ENCODE measurements at places on chromosomes 3 and 15.

- DNase-seq = no peak
Observed at GRCh38 chr15:101053261-101053660, 134.1 kb downstream of the LRRK1 start.

DNA sequence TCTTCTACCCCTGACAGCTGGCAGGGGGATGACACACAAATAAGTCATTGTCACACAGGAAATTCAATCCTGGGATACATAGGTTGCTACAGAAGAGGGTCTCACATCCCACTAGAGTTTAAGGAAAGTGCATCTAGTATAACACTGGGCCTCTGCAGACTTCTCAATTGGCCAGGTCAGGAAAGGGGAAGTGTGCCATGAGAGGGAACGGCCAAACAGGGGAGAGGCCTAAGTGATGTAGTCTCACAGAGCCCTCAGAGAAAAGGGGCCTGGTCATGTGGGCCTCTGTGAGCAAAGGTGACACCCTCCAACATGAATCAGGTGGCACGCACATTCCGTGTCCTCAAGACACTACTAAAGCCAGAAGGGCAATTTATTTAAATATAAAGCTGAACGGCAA, 11.2 kb downstream of the ZXDC start:
- no peak for DNase-seq

DNA sequence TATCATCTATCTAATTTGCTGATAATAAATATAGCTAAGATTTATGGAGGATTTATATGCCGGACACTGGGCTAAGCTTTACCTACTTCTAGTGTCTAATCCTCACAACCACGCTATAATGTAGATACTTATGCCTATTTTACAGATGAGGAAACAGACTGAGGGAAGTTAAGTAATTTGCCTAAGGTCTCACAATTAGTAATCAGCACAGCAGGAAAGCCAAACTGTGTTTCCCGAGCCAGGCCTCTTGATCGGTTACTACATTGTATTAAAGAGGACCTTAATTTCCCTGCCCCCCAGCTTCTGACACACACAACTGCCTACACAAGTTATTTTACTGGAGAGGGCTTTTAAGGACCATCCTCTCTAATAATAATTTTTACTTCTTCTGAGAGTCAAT, 40.9 kb downstream of the ONECUT1 start:
- DNase-seq = no peak

DNA sequence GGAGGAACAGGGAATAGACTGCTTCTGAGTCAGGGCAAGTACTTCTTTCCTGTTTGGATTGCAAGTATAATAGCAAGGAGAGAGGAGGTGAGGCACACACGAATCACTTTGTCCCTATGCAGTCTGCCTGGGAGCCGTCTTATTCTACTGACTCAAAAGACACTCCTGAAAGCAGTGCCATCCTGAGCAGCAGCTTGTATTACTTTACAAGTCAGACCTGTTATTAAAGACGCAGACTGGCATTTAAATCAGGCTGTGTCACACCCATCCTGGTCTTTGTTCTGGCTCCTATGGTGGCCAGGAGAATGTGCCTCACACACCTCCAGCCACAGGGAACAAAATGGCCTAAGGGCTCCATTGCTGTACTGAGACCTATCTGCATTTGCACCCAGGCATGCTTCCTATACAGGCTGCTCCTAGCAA, 17.9 kb upstream of the SQOR start:
- DNase-seq = no peak

GRCh38 chr3:187852842-187853730, 107.8 kb upstream of the BCL6 start:
- no peak for DNase-seq

DNA sequence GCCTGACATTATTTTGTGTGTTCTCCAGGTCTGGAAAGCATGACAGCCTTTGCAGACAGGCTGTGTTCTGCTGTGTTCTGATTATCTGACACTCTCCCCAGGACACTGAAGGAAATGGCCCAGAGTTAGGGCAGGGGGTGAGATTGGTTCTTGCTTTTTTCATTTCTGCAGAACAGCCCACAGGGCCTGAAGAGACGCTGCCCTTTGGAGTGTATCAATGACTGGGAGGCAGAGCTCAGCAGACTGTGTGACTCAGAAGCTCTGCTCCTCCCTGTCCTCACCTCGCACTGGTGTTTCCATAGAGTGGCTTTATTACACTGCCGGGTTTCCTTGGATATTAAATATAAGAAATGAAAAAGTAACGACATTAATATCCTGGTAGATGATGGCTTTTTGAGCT, 523.6 kb downstream of the NTRK3 start:
- DNase-seq = no peak

GRCh38 chr3:46873521-46873920, 4.0 kb upstream of the PTH1R start:
- DNase-seq = no peak

DNA sequence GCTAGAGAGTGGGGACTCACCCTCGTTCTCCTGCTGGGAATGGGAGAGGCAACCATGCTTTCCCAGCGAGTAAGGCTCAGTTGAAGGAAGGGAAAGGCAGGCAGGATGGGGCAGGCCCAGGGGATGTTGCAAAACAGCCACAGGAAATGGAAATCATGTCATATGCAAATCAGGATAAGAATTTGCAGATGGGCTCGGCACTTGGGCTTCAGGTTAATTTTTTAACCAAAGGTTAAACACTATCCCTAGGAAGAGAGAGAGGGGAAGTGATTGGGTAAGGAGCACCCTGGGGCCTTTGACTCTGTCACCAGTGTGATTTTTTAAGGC, 14.6 kb upstream of the PLA2G4E start:
- no peak for DNase-seq

- DNase-seq = no peak
Observed at GRCh38 chr3:44048196-44048924, 193.3 kb upstream of the TOPAZ1 start.

DNA sequence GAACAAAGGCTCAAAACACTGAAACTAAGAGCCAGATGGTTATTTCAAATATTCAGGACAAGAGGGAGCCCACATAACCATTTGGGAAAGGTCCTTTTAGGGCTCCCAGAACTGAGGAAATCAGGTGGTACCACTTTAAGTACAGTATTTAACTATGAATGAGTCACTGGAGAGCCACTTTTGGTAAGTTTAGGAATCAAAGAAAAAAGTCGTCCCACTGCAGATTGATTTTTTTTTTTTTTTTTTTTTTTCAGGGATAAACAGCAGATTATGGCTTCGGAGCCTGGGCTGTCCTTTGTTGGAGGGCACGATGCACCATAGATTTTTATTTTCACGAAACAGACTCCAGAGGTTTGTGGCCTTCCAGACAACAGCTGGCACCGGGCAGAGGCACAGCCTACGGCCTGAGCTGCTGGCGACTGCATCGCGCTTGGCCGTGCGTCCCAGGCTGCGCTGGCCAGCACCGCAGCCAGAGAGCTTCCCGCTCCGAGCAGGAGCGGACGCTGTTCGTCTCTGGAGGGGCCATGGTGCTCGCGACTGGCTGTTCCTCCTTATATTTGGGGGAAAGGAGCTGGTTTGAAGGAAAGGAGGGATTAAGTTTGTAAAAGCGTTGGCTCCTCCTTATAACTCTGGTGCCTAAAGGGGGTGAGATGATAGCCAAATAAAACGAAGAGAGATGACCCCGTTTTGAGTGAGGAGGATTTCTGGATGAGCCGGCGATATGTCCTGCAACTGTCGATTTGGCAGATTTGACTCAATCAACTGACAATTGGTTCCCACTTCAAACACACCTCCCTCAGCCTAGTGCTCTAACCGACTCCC, 152.9 kb upstream of the GOLIM4 start:
- DNase-seq = no peak

DNA sequence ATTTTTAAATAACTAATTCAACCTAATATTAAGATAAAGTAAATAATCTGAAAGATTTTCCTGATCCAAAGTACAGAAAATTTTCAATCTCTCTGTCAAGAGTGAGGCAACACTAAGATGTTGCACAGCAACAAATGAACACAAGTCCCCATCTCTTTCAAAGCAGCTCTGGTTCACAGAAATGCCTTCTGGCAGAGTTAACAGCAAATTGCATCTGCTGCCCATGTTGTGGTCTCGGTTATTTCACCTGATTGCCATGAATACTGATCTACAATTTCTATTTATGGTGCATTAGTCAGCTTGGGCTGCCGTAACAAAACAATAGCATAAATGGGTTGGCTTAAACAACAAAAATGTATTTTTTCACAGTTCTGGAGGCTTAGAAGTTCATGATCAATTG, 167.3 kb downstream of the BCHE start:
- DNase-seq = no peak

DNA sequence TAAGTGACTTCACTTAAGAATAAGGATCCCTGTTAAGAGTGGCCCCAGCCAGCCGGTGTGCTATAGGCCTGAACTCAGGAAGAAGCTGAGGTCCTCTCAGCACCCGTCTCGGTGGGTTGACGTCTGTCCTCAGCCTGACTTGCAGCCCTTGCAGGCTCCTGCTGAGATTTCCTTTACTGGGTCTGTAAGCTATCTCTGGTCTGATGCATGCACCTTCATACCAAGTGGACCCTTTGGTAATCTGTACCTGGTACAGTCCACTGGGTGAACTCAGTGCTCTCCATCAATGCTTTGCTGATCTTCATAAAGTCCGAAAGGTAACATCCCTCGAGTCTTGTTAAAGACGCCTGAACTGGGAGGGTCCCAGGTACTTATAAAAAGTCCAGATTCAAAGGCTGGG, 212.0 kb upstream of the PPP2R3A start:
- no peak for DNase-seq

- DNase-seq = no peak
Observed at GRCh38 chr3:129005526-129006303, 4.6 kb downstream of the EFCC1 start.

- DNase-seq = no peak
Observed at GRCh38 chr3:13612829-13613228, 63.9 kb downstream of the FBLN2 start.

DNA sequence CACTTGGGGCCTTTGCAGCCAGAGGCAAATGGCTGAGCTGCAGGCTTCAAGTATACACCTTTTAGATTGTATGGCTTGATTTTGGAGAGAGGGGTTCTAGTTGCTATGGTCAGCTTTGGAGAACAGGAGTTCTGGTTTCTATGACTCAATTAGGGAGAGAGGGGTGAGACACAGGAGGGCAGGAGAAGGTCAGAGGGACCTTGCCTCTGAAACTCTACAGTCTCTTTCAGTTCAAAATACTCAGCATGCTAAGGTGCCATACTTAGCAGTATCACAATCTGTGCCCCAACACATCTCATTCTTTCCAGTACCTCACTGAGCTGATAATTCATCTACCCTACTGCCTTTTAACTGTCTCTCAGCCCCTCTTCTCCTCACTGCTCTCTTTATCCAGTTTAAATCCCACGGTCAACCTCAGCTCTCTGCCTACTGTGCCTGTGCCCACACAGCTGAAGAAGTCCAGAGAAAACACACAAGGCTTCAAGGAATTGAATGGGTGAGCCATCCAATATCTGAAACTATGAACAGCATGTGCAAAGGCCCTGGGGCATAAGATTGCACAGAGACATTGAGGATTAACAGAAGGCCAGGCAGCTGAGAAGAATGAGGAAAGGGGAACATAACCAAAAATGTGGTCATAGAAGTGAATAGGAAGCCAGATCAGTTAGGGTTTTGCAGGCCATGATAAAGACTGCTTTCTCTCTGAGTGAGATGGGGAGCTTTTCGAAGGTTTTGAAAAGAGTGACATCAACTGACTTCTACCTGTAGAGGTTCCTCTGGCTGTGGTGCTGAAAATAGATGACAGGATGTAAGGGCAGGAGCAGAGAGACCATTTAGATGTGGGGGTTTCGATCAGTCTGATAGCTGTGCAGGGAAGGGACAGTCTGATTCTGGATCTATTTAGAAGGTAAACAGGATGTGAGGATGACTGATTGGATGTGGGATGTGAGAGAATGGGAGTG, 54.5 kb upstream of the C3orf80 start:
- no peak for DNase-seq

- no peak for DNase-seq
Observed at GRCh38 chr3:40850861-40851260, 326.1 kb downstream of the ZNF621 start.

DNA sequence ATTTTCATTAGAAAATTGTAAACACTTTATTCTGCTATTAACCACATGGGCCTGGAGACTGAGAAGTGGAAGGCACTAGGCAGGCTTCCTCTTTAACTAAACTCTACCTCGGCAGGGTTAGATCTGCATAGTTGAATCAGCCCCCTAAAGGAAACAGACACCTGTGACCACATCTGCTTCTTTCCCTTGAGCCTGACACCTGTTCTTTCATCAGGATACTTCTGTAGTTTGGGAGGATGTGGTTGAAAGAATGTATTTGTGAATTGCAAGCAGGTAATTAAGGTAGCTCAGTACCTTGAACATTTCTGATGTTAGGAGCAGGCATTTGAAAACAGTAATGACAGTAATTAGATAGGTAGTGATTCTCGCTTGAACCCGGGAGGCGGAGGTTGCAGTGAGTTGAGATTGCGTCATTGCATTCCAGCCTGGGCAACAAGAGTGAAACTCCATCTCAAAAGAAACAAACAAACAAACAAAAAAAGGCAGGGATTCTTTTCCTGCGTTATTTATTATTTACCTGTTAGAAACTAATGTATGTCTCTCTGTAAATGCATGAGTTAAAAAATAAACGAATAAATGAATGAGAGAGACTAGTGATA, 468.5 kb downstream of the NLGN1 start:
- no peak for DNase-seq

DNA sequence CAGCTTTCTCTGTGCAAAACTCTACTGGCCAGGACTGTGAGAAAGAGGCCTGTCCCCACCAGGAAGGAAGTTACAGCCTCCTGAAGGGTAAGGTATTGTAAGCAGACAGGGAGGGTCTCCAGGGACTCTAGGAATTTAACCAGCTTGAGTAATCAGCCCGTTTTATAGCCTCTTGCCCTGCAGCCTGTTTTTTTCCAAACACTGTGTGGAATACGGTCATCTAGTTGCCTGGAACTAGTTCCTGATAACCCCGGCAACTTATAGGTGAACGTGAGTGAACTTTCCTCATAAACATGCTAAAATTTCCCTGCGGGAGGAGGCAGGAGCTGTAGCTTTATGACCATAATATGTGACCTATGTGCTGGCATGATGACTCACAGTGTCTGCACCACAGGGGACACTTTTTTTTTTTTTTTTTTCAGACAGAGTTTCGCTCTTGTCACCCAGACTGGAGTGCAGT, 60.1 kb upstream of the DAZL start:
- peak; percentile 7 for DNase-seq
